ENCODE measurements at places on chromosomes 5 and 9.

- no peak for DNase-seq
Observed at GRCh38 chr9:68934329-68934644, 79.6 kb downstream of the PRKACG start.

- DNase-seq: no peak
Observed at GRCh38 chr9:116467740-116468351, 219.3 kb upstream of the TRIM32 start.

DNA sequence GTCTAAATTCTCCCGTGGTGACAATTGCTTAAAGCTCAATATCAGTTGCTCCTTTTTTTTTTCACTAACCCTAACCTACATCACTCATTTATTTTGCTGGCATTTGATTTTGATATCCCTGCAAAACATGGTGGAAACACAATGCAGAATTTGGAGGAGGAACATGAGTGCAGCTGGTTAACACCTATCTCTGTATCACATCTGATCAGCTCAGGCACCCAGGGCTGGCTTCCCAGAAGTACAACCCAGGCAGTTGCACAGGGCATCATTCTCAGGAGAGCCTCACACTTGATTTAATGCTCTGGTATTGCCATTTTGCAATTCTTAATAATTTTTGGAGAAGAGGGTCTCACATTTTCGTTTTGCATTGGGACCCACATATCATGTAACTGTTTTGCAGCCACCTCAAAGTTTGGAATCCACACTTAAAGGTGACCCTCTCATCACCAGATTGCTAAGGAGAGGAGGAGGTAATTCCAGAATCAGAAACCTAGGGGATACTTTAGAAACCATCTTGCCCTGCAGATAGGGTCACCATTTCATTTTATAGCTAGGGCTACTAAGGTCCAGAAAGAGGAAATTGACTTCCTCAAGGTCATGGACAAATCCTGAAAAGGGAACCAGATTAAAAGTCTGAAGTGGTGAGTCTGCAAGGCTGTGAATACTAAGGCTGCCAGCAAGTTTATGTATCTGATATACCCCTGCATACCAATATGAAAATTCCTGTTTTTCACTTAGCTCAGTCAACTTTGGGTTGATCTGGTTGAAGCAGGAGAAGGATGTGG, 19.3 kb upstream of the ADAM19 start:
- no peak for DNase-seq

DNA sequence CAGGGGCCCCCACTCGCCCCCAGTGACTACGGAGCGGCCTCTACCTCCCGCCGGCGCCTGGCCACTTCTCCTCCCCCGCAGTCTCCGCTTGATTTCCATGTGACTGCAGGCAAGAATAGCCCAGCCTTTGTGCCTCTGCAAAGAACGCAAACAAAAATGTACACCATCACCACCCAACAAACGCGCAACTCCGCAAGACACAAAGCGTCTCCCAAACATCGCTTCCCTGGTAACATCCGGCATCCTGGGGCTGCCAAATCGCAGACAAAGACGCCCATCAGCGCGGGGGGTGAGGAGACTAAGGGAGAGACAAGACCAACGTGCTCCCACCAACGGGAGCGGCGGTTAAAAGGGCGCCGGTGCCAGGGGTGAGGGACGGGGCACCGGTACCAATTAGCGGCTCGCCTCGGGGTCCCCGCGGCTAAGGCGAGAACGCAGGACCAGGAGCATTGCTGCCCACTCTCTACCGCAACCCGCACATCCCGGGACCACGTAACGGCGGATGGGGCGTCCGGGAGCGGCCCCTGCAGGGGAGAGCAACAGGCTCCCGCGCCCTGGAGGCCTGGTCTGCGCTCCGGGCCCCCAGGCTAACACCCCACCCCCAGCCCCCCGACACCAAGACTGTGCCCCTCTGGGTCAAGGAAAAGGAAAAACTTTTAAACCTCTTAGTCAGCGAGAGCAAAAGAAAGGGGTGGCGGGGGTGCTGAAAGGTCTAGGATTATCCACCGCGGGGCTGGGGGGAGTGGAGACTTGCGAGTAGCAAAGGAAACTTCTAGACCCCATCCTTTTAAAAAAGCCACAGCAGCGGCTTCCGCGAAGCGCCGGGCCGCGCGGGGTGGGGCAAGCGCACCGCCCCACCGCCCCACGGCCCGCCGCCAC, 885 bp downstream of the MPDZ start:
- peak; percentile 89 for DNase-seq

- DNase-seq: no peak
Observed at GRCh38 chr9:81474125-81474524, 215.2 kb downstream of the TLE1 start.

- DNase-seq: no peak
Observed at GRCh38 chr5:115578657-115579056, 23.6 kb downstream of the TICAM2 start.

DNA sequence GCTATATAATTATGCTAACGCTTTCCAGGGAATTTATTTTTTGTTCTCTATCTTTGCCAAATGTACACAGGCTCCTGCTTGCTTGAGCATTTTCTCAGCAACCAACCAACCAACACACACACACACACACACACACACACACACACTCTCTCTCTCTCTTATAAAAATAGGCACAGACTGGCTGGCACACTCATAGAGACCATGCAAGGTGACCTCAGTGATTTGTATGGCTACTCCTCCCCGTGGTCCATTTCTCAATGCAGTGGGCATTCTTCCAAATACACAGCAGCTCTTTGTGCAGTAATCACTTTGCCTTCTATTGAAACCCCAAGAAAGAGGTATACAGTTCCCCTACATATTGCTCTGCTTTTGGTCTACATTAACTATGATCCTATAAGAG, 416.0 kb downstream of the MAN2A1 start:
- DNase-seq: peak; percentile 67

DNA sequence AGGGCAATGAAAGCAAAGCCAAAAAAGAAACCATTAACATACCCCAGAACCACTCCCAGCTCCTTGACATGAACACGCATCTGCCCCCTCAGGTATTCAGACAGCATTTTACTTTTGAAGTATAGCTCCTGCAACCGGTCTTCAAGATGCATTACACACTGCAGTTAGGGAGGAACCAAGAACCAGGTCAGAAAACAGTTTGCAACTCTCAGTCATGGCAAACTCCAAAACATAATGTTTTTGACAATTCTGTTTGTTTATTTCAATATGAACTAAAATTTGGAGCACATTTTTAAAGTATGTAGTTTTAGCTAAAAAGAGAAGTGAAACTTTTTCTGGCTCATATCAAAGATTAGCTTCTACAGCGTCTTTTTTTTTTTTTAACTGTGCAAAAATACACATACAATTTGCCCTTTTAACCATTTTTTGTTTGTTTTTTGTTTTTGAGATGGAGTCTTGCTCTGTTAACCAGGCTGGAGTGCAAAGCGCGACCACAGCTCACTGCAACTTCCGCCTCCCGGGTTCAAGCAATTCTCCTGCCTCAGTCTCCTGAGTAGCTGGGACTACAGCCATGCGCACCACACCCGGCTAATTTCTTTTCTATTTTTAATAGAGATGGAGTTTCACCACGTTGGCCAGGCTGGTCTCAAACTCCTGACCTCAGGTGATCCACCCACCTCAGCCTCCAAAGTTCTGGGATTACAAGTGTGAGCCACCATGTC, 12.2 kb upstream of the RAPGEF6 start:
- DNase-seq: no peak

DNA sequence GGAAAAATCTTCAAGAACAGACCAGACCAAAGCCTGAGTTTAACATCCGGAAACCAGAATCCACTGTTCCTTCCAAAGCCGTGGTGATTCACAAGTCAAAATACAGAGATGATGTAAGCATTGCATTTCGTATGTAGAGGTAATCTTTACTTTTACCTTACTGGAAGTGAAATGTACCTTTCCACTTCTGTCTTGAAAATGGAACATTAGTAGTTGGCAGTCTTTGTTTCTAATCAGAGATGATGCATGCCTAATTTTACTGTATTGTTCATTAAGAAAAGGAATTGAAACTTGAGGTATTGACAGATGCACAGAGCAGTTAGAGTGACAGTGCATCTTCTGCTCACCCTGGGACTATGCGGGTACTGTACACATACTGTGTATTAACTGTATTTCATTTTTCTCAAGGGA, 34.6 kb downstream of the HABP4 start:
- DNase-seq: no peak

- DNase-seq: no peak
Observed at GRCh38 chr9:30628915-30629567, 1755.4 kb upstream of the ACO1 start.

- peak; percentile 45 for DNase-seq
Observed at GRCh38 chr9:17315341-17315740, 180.5 kb downstream of the CNTLN start.

DNA sequence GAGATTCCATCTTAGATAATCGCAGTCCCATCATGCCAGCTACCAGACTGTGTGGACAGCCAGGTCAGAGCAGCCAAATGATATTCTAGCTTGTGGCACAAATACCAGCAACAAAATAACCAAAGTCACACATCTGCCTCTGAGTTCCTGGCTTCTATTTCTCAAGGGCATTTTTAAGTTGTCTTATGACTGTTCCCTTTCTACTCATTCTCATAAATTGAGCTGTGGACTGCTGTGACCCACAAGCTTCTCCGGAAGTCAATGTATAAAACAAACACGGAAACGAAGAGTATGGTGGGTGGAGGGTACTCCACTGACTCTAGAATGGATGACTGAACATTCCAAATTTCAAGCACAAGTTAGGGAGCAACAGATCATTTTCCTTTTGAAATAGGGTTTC, 43.9 kb downstream of the PDCD1LG2 start:
- DNase-seq: no peak

DNA sequence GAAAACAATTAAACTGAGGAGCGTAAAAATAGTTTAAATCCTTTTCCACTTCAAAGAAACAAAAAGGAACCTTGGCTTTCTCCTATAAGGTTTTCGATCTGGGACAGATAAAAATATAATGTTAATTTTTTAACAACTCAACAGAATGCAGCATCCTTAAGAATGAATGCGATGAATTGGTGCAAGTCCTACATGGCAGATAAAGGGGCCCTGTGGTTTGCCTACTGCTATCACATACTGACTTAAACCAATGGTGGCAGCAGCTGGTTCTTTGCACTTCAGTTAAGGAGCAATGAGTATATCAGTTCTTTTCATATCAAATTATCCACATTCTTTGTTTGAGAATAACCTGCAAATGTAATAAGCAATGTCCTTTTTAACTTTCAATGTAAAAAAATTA, 12.4 kb upstream of the TYRP1 start:
- peak; percentile 13 for DNase-seq

- no peak for DNase-seq
Observed at GRCh38 chr5:32773944-32774343, 62.8 kb downstream of the NPR3 start.

DNA sequence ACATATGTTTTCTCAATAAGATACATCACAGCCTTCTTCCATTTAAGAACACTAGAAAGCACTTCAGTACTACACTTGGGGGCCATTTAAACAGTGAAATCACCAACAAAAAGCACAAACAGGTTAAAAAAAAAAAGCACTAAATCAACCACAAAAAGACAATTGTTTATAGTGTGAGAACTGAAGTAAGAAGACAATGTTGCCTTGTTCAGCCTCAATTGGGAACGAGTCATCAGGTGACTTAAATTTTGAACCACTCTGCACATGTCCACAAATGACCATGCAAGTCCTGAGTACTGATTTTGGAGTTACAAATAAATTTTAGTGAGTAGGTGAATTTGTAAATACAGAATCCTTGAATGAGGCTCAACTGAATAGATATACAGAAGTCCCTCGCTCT, 37.2 kb upstream of the HNRNPA0 start:
- no peak for DNase-seq

- no peak for DNase-seq
Observed at GRCh38 chr5:17879276-17879675, 245.0 kb downstream of the TAF11L14 start.

- peak; percentile 44 for DNase-seq
Observed at GRCh38 chr9:16579872-16580432, 290.5 kb downstream of the BNC2 start.

DNA sequence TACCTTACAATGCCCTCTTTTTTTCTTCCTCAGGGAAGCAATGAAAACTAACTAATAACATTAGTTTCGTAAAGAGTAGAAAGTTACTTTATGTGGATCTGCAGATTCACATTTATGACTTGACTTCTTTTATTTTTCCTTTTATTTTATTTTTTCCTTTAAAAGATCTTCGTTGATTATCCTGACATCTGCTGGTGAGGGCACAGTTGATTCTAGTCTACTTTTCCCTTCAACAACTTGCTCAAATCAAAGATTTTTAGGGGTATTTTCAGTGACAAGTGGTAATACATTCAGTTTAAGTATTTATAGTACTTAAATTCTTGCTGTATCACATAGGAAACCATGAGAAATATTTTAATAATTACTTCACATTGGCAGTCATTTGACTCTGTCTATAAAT, 4.9 kb downstream of the EDIL3 start:
- peak; percentile 76 for DNase-seq

DNA sequence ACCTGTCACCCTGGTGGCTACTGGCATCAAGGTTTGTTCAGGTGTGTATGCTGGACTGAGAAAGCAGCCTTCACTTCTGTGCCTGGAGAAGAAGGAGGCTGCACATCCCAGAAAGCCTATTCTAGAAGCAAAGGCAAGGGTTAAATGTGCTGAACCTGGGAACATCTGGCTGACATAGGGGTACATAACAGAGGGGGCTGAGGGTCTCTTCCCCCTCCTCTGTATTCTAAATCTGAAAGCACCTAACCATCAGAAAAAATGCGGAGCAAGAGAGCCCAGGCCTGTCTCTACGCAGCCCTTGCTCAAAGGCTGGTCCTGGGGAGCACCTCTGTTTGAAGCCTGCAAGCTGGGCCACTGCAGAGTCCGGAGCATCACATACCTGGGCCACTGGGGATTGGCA, 53.2 kb upstream of the FSTL4 start:
- no peak for DNase-seq

DNA sequence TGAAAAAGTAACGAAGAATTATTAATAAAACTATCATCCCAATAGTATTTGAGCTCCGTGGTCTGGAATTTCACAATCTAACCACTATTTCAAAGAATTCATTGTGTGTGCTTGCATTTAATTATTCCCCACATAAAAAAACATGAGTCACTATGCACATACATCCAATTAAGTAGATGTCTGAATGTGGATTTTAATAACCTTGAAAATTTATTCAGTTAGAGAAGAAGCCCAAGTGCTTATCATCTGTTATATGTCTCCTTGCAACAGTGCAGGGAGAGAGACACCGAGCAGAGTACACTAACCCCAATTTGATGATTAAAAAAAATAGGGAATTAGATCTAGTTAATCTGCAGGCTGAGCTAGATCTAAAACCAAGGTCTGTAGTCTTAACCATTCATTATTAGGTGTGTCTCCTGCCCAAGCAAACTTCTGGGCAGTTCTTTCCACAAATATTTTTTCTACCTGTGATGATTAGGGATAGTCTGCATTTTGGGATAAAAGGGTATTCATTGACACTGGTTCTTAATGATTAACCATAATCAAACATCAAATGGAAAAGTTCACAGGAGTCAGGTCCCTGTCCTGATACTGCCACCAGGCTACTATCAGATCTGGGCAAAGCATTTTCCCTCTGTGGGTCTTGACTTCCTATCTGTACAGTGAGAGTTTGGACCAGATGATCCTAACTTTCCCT, 164.2 kb downstream of the GRIA1 start:
- DNase-seq: no peak

DNA sequence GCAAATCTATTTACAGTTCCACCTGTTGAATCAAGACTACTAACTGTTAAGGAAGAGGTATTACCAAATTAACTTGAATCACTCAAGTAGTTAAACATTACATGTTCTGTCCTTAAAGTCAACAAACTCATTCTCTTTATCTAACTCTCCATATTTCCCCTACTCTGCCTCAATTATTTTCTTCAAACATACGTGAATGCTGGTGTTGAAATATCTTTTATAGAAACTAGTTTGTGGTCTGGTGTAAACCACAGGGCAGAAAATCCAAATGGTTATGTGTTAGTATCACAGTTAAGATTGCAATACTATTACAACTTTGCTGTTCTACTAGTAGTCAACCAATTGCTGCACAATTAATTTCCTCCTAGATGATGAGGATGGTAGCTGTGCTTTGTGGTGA, 603.5 kb downstream of the KCTD16 start:
- no peak for DNase-seq

All from choroid plexus epithelial cell (primary cell).